ENCODE measurements at places on chromosomes 7 and 10.

DNA sequence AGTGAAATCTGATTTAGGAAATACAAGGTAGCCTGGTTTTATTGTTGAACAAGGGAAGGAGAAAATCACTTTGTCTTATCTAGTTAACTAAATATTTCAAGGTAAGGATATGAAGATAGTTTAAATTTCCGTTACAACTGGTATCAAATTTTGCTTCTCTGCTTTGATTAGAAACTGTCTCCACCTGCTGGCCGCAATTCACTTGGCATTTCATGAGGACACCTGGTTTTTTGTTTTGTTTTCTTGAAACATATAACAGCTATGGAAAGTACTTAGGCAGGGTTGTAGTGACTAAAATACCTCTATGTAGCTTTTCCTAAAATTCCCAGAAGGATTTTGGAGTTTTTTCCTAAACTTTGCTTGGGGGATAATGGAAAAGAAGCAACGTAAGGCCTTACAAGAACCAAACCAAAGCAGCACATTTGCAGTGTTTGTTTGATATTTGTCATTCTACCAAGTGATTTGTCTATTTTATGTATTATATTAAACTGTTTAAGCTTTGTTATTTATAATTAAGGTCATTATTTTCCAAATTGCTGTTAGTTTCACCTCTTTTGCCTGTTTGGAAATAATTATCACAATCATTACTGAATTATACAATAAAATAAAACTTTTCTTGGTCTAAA lies 73.6 kb downstream of the AHCYL2 start:
- peak; percentile 39 for DNase-seq

GRCh38 chr7:68187532-68187931 lies 1190.9 kb downstream of the TYW1 start:
- no peak for DNase-seq

GRCh38 chr7:48667407-48667806 lies 256.9 kb upstream of the CDC14C start:
- DNase-seq = no peak

DNA sequence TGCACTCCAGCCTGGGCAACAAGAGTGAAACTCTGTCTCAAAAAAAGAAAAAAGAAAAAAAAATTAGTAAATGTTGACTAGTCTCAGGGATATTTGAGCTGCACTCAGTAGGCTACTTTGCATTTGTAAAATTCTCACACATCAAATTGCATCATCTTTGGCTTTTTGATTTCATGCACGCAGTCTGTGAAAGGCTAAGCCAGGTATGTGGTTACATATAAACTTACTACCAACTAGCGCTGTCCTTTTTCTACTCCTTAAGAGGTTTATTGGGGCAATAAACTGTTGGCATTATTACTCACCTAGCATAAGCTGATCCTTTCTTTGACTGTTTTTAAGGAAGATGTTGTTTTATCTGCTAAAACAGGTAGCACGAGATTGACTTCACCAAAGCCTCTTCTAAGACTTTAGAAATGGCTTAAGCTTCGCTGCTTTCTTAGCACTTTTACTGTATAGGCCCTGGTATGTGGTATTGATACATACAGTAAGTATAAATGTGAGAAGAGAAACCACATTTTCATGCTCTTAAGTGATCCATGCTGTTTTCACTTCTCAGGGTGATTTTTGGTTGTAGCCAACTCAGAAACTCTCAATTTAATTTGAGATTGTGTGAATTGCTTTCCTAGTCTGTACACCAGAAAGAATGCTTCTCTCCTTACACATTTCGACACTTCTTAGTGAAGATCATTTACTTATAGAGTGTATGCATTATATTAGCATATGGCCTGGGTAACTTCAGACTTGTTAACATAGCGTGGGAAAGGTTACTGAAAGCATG lies 323.9 kb downstream of the AUTS2 start:
- DNase-seq = no peak

Data from hematopoietic multipotent progenitor cell treated with erythropoietin and hydrocortisone succinate and interleukin-3 and kit ligand, for 15 days (in vitro differentiated cells).